ENCODE measurements at places on chromosomes 5 and 9.
A peak's percentile ranks its signal among the peaks of the same experiment; 100 is the strongest.

DNA sequence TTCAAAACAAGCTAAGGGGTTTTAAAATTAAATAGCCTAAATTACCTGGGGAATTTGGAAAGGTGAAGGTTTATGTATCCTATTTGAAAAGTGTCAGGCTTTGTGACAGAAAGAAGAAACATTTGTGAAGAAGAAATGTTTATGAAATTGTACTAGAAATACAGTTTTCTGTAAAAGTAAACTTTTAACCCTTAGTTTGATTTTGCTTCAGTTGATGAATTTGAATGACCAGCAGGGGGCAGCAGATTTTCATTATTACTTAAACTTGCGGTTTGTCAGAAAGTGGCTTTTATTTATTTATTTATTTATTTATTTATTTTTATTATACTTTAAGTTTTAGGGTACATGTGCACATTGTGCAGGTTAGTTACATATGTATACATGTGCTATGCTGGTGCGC, 58.1 kb downstream of the NNT start:
- DNase-seq: peak; percentile 11

DNA sequence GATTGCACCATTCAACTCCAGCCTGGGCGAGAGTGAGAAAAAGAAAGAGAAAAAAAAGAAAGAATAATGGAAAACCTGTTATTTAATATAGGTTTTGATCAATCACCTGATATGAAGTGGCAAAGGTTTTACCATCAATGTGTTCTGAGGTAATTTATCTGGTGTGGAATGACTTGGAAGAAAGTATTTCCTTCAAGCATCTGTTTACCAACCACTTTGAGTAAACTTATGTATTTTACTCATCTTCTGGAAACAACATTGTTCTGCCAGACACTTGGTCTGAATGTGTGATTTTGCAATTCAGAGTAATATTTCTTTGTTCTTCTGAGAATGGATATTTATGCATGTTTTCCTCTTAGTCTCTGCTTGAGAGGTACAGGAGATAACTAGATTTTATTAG, 24.3 kb downstream of the KIF2A start:
- DNase-seq: no peak

DNA sequence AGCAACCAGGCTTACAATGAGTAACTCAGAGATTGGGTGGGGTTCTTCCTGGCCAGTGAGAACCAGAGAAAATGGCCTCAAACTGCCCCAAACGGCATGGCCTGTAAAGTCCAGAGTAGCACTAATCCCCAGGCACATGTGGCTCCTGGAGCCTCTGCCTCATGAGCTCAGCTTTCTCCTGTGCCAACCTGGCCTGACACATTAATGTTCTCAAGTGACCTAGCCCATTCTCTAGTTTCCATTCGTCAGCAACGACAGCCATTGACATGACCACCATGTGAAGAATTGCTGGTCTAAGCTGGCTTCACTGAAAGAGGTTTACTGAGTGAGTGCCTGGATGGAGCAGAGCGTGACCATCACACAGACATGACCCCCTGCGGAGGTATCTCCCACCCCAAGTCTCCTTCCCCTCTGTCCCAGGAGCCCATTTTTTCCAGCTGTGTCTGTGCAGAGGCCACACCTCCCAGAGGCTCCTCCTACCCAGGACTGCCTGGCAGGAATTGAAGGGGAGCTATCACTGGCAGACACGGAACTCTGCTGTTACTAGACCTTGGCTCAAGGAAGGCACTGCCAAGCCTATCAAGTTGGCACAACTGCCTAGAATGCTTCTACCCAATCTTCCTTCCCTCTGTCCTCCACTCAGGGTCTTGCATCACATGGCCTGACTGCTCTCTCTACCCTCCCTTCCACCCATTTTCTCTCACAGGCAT, 59.0 kb upstream of the BOD1 start:
- DNase-seq: no peak

GRCh38 chr5:108529381-108529780, 147.5 kb upstream of the FBXL17 start:
- no peak for DNase-seq

DNA sequence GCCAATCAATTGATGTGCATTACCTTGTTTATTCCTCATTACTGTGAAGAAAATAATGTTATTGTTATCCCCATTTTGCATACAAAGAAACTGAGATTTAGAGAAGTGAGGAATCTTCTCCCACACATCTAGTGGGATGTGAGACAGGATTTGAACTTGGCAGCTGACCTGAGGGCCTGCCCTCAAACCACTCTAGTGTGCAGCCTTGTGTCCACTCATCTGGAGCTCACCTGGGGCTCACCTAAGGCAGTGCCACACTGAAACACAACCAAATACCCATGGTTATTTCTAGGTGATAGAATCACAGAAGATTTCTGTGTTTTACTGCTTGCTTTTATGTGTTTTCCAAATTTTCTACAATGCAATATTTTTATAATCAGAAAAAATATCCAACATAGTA, 94.7 kb upstream of the SAP30L start:
- DNase-seq: no peak

DNA sequence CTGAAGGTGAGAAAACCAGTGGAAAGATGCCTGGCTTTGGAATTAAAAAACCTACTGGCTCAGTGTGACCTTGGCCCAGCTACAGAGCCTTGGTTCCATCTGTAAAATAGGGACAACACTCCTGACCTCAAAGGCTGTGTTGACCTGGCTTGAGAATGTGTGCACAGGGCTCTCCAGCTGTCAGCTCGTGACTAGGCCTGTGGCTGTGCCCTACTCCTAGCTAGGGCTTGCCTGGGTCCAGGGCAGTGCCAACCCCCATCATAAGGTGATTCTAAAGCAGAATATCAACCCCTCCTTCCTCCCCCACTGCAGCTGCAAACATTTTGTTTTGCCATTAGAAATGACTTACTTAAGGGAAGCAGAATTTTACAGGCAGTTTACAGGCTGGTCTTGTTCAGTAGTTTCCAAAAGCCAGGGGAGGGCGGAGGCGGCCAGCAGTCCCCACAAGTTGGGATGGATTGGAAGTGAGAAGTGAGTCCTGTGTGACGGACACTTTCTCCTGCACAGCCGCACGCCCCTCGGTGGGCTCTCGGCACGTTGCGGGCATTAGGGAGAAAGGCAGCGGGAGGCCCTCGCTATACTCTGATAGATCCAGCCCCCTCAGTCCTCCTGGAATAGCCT, 7.3 kb downstream of the PITX1 start:
- no peak for DNase-seq

GRCh38 chr9:113600023-113600823, 136.7 kb downstream of the RGS3 start:
- no peak for DNase-seq

Data from H7 (cell line).